Immature natural killer cell (primary cell): ENCODE measurements at places on chromosomes 4 and X.
A peak's percentile ranks its signal among the peaks of the same experiment; 100 is the strongest.

DNA sequence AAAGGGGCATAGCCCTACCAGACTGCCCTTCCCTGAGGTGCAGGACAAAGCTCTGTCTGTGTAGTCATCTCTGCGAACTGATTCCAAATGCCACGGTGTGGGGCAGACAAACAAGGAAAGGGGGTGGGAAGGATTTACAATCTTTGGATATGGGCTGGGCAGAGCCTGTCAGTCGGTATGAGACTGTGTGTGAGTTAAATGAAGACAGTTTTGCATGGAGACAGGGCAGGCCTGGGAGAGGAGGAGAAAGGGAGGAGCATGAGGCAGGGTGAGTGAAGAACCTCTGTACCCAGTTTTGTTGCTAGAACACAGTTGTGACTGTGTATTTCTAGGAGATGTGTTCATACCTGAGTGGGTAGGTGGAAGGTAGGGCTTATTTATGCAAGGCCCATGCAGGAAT is 59.4 kb upstream of the MSN start:
- DNase-seq: no peak

- DNase-seq: no peak
These were observed 167.2 kb downstream of the STK32B start for GRCh38 chr4:5218376-5219069.

GRCh38 chrX:132520792-132521191 is 32.0 kb upstream of the MBNL3 start:
- no peak for DNase-seq

DNA sequence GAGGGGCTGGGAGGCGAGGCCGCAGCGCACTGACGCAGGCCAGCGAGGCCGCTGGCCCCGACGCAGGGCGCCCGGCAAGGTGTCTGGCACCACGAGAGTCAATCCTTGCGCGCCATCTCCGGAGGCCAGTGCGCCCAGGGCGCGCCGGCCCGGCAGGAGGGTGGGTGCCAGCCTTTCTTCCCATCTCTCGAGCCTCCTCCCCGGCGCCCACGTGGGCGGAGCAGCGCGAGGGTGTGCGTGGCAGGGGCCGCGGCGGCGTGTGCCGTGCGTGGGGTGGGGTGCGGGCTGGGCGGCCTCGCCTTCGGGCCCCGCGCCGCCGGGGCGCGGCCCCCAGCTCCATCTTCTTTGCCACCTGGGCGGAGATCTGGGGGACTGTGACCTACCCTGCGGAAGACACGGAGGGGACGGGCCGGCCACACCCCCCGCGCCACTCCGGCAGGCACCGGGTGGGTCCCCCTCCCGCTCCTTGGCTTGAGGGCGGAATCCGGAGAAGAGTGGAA is 877 bp downstream of the JAKMIP1 start:
- DNase-seq: no peak

- DNase-seq: no peak
These were observed 16.0 kb downstream of the SCLT1 start for GRCh38 chr4:129077326-129077725.

- no peak for DNase-seq
These were observed 7.6 kb upstream of the VEGFD start for GRCh38 chrX:15391850-15392249.

- DNase-seq: no peak
These were observed 25.2 kb upstream of the TBC1D14 start for GRCh38 chr4:6884341-6884870.

DNA sequence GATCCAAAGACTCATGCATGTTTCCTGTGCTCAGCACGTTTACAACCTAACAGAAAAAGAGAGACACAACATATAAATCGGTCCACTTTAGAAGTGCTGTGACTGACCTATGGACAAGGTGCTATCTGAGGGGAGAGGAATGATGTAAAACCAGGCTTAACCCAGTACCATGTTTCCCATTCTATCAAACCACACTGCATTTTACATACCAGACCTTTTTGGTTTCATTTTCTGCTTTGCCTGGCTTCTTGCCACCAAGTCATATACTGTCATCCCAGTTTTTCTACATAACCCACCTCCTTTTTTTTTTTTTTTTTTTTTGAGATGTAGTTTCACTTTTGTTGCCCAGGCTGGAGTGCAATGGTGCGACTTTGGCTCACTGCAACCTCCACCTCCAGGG is 82.2 kb downstream of the KLF8 start:
- peak; percentile 2 for DNase-seq

- DNase-seq: no peak
These were observed 92.5 kb downstream of the GASK1B start for GRCh38 chr4:158080354-158080753.

DNA sequence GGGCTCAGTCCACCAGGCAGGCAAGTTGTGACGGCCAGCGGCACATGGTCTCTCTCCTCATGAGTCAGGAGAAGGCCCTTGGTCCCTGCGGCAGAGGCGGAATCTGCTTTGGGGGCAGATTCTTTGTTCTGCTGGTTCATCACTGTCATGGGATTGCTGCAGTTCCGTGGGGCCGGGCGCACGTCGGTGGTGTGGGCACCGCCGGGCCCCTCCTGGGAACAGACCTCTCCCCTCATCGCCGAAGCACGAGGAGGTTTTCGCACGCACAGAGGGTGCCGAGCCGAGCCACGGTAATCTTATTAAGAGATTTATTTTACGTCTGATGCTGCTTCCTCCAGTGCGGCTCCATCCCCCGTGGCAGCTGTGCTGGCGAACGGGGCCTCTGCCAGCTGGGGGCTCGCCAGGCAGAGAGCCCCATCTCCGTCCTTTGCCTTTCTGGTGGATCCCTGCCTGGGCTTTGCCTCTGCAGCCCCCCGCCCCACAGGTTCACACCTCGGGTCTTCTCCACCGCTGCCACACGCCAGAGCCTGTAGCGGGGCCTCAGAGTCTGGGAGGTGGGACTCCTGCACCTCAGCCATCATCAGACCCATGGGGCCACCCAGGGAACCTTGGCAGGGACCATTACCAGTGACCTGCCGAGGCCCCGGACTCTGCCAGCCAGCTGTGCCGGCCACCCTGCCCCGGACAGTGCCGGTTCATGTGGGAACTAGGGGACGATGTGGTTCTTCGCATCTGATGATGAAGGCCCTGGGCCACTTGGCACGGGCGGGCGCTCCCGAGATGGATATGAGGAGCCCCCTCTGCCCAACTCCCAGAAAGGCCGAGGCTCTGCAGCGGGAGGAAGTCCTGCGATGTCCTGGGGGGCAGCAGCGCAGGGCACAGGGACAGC is 86.7 kb upstream of the NKX1-1 start:
- no peak for DNase-seq

- DNase-seq: no peak
These were observed 69.3 kb downstream of the HHIP start for GRCh38 chr4:144715230-144715629.

- no peak for DNase-seq
These were observed 373.0 kb downstream of the MID1IP1 start for GRCh38 chrX:39174241-39174771.

- DNase-seq: no peak
These were observed 14.6 kb upstream of the HNRNPD start for GRCh38 chr4:82388405-82388804.

DNA sequence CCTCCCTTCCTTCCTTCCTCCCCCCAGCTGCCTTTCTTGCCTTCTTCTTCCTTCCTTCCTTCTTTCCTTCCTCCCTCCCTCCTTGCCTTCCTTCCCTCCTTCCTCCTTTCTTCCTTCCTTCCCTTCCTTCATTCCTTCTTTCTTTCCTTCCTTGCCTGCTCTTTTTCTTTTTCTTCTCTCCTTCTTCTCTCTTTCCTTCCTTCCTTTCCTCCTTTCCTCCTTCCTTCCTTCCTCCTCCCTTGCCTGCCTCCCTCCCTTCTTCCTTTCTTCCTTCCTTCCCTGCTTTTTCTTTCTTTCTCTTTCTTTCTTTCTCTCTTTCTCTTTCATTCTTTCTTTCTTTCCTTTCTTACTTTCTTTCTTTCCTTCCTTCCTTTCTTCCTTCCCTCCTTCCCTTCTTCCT is 49.1 kb downstream of the STK32B start:
- no peak for DNase-seq

DNA sequence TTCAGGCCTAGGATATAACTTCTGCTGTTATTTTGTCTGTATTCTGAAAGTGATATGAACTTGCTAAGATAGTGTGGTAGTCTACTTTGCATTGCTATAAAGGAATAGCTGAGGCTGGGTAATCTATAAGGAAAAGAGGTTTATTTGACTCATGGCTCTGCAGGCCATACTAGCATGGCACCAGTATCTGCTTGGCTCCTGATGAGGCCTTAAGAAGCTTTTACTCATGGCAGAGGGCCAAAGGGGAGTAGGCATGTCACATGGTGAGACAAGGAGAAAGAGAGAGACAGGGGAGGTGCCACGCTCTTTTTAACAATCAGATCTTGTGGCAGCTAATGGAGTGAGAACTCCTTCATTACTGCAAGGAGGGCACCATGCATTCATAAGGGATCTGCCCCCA is 247.3 kb downstream of the GPAT3 start:
- DNase-seq: no peak

GRCh38 chr4:100424376-100424775 is 93.4 kb downstream of the EMCN start:
- DNase-seq: no peak

- DNase-seq: no peak
These were observed 447.4 kb downstream of the PCDH10 start for GRCh38 chr4:133596459-133596858.

DNA sequence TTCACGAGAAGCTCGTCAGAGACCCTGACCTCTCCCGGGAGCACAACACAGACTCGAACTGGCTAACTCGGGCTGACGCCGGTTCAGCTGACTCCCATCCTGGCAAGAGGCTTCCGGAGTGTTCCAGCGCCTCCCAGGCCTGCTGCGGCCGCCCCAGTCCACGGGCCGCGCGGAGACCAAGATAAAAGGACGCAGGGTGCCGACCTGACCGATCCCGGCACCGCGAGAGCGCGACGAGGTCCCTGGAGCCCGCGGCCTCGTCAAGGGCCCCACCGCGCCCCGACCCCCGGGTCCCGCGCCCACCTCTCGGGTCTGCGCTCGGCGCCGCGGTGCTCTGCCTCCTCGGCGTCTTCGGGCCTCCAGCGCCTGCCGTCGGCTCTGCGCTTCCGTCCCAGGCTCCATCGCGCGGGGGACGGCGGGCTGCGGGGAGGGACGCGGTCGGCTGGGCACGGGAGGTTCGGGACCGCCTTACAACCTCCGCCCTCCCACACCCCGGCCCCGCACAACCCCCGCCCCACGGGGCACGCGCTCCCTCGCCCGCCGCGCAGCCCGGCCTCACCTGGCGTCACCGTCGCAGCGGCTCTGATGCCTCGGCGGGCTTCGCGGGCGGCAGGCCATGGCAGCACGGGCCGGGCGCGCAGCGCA is 426 bp downstream of the SLBP start:
- no peak for DNase-seq

DNA sequence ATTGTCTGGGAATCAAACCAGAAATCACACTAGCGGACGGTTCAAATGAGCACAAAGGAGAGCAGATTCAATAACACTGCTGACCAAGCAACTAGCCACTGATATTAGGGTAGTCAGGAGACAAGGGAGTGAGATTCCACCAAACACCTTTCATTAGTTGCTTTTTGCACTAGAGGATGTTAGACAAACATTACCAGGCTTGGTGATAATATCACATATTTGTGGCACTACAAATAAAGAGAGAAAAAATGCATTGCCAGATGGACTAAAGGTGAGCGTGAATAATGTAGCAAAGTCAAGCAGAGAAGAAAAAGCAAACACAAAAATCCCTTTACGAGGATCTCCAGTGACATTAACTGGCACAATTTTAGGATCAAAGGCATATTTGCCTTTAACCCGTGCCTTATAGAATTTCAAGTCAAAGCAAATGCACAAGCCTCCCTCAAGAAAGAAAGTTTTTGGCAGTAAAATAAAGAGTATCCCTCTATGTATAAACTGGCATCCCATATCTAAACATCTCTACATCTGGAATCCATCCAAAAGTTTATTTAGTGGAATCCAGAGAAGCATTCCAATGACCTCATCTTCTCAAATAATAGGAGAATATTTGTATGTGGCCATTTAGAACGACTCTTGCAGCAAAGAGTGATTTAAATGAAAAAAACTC is 290.9 kb downstream of the KCTD8 start:
- no peak for DNase-seq

- DNase-seq: no peak
These were observed 77.8 kb upstream of the SLC4A4 start for GRCh38 chr4:71261001-71261400.

- no peak for DNase-seq
These were observed 1567.9 kb downstream of the ARAP2 start for GRCh38 chr4:34676400-34676799.

- no peak for DNase-seq
These were observed 41.1 kb upstream of the CBR4 start for GRCh38 chr4:169050881-169051760.

DNA sequence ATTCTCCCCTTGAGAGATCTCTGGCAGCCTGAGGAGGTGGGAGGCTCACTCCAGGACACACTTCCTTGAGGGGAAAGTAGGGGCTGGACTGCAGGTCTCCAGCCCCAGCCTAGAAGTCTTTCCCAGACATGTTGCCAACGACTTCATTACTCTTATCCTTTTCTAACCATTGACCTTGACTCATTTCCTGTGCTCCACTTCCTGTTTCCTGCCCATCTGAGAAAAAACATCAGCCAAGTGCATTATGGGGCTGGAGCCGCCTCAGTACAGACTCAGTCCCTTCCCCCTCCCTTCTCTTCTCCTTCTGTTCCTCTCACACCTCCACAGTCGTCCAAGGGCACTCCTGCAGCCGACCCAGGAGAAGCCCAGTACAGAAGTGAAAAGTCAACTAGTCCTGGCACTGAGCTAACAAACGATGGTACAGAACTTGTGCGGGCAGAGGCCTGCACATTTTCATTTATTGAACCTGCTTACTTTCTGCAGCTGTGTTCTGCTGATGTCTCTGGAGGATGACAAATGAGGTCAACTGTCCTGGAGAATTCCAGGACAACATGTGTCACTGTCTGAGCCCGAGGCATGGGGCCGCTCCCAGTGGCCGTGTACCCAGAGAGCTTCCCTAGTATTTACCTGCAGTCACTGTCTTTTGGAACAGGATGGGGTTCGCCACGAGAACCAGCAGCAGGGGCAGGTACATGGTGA is 20.1 kb downstream of the GPR143 start:
- no peak for DNase-seq

DNA sequence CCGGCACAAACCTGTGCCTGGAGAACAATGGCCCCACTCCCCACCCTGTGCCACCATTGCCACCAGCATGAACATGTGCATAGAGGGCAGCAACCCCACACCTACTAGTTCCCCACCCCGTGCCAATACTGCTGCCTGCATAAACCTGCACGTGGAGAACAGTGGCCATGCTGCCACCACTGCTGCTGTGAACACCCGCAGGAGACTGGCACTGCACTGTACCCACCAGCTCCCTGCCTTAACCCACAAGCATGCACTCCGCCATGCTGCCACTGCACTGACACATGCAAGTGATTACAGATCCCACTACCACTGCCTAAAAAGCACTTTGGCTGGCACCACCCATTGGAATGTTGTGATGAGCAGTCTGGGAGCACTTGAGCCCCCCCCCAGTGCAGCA is 77.3 kb downstream of the NAA11 start:
- no peak for DNase-seq

- DNase-seq: no peak
These were observed 48.1 kb downstream of the SRPX start for GRCh38 chrX:38172596-38172995.
